ENCODE measurements at places on chromosomes 1 and 21.
A peak's percentile ranks its signal among the peaks of the same experiment; 100 is the strongest.

- DNase-seq = no peak
Observed at GRCh38 chr1:77553568-77554291, 128.7 kb downstream of the ZZZ3 start.

DNA sequence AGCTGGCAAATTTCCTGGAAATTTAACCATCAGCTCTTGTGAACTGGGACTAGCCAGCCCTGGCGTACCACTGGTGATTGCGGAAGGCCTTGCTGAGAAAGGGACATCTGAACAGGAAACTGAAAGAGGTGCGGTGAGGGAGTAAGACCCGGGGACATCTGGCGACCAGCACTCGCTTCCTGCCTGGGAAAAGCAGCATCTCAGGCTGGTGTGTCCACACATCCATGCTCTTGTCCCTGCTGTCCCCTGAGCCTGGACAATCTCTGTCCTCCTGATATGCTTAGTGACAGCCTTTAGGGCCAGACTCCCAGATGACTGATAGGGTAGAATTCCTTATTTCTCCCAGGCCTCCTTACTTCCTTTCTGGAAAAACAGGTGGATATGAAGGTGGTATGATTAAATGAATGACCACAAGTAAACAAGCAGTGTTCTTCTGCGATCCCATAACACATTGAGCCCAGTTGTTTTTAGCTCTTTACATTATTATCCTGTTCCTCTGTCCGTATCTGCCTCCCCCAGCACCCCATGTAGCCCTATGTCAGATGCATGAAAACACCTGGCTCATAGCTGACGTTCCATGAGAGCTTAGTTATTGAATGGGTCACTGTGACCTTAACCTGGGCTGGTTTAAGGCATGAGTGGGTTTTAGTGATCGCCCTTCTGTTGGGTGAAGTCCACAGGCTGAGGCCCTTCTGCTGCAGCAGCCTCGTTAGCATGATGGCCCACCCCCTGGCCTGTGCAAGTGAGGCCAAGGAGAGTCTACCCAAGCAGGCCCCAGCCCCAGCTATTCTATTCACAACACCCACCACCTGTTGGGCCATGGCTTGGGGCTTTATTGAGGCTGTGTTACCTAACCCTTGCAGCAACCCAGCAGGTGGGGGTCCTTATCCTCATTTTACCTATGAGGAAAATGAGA is 76.1 kb upstream of the GADD45A start:
- no peak for DNase-seq

DNA sequence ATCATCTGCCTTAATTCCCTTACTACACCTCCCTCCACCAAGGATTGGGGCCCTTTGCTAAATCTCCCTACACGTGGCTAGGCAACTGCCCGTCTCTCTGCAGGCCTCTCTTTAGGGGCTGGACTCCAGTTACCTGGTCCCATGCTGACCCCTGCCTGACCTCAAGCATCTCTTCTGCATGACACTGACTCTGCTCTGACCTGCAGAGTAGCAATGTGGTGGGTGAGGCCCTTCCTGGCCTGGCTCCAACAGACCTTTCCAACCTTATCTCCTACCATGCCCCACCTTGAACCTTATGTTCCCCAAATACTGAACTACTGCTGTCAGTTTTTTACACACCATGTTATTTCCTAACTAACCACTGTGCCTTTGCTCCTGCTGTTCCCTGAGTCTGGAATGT is 45.9 kb upstream of the EPS15 start:
- no peak for DNase-seq

DNA sequence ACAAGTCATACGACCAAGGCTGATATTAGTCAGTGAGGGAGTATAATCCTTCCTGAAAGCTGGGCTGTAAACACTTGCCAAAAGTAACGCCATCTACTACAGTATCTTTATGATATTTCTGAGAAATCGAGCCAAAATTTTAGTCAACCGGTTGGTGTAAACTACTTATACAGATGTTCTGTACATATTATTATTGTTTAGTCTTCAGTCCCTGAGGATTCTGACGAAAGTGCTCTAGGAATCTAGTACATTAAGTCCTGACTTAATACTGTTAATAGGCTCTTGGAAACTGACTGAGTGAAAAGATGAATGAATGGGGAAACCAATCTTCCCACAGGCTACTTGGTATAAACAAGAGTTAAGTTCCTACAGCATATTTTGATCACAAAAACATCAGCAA is 274.3 kb downstream of the USP25 start:
- no peak for DNase-seq

GRCh38 chr1:101178341-101178687 is 58.5 kb upstream of the S1PR1 start:
- DNase-seq = no peak

DNA sequence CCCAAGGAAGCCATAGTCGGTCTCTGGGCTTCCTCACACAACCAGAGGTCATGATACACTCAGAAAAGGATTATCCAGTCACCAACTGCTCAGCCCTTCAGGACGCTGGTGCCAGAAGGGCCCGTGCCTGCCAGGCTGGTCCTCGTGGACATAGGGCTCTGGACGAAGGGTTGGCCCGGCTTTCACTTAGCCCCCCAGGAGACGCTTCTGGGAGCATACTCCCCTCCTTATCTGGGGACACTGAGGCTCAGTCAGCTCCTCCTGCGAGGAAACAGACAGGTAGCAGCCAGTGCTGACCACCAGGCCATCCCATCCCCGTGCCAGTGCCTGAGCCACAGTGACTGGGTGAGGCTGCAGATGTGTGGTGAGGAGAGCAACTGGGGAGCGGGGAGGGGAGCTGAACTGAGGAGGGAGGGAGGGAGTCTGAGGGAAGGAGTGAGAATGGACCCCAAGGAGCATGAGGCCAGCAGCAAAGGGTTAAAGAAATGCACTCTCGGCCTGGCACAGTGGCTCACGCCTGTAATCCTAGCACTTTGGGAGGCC is 17.9 kb upstream of the LAPTM5 start:
- DNase-seq = no peak

- no peak for DNase-seq
Observed at GRCh38 chr1:31670593-31670964, 25.9 kb upstream of the PEF1 start.

- DNase-seq = no peak
Observed at GRCh38 chr1:15709226-15709625, 25.1 kb downstream of the PLEKHM2 start.

DNA sequence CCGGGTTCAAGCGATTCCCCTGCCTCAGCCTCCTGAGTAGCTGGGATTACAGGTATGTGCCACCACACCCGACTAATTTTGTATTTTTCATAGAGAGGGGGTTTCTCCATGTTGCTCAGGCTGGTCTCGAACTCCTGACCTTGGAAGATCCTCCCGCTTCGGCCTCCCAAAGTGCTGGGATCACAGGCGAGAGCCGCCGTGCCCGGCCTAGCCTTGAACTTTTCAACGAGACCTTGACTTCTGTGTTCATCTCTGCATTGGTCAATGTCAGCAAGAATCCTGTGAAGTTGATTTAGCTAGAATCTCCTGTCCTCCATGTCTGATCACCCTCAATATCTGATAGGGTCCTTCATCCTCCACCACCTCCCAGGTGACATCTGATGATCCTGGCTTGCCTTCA is 11.4 kb upstream of the CNR2 start:
- no peak for DNase-seq

DNA sequence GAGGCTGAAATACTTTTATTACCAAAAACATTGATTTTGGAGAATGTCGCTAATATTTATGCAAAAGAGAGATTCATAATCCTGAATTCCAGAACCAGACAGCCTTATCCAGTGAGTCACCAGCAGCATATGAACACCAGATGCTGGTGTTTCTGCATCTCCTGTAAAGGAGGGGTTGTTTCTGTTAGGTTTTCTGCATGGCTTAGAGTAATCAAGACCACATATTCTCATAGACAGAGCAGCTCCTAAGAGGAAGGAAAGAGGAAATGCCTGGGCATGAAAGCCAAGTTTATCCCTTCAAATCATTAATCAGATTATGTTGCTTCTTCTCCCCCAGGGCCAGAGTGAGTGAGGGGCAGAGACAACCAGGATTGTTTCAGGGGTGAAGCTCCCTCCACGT is 86.2 kb downstream of the NGF start:
- DNase-seq = no peak

- DNase-seq = no peak
Observed at GRCh38 chr1:85146972-85147359, 53.9 kb downstream of the SYDE2 start.

DNA sequence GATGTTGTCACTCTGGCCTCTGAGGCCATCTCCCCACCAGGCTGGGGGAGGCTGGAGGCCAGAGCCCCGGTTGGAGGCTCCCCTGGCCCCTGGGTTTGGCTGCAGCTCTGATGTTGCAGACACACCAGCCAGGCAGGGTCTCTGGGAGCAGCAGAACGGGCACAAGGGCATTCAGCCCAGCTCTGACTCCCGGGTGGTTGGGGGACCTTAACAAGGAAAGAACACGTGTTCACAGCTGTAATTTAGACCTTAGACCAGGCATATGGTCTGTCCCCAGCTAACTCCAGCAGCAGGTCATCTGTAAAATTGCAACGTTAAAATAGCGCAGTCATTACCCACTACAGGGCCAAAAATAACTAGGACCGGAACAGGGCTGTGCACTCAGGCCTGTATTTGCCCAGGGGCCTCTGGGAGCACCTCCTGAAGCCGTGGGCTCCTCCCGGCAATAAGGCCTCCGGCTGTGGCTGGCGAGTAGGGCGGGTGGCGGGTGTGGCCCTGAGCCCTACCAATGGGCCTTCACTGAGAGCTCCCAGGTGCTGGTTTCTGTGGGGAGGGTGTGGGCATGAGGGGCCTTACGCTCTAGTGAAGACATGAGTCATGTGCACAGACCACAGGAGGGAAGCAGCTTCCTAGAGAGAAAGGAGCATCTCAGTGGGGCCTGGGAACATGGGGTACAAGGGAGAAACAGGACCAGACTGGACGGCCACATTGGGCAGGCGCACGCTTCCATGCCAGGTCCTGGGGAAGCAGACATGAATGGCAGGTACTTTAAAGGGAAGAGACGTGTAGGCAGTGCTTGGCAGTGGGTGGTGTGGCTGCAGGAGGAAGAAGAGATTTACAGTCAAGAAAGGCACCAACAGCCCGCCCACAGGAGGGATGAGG is 6.1 kb downstream of the LDLRAP1 start:
- no peak for DNase-seq

GRCh38 chr21:44982558-44983250 is 42.9 kb downstream of the SLX9 start:
- DNase-seq = no peak

GRCh38 chr1:153343811-153344717 is 4.6 kb downstream of the PGLYRP4 start:
- no peak for DNase-seq

GRCh38 chr21:45294509-45295291 is 7.0 kb upstream of the POFUT2 start:
- peak; percentile 82 for DNase-seq

- DNase-seq = no peak
Observed at GRCh38 chr1:222976453-222976852, 161.6 kb downstream of the DISP1 start.

DNA sequence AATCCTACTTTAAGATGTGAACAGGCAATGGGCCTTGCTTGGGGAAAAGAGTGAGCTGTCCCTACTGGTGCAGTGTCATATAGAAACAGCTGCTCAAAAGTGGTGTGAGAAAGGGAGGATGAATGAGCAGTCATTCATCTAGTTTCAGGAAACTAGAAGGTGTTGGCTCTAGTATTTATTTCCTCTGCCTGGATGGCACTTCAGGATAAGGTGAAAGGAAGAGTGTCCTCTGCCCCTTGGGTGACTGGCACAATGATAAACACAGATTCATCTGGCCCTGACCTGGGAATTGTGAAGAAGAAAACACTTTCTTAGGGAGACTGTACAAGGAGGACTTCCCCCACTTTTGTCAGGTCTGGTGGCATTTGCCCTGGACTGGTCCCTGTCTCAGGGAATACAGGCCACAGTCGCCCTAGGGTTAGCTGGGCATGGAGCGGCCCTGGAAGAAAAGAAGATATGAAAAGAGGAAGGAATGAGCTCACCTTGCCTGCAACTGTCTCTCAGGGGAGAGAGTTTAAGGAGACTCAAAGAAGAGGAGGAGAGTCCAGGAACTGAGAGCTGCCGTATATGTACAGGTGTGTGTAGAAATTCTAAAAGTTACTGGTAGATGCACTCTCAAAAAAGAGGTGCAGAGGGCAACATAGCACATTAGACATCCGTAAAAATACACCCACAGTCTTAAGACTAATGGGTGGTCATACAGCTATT is 13.8 kb upstream of the NMNAT2 start:
- DNase-seq = no peak

DNA sequence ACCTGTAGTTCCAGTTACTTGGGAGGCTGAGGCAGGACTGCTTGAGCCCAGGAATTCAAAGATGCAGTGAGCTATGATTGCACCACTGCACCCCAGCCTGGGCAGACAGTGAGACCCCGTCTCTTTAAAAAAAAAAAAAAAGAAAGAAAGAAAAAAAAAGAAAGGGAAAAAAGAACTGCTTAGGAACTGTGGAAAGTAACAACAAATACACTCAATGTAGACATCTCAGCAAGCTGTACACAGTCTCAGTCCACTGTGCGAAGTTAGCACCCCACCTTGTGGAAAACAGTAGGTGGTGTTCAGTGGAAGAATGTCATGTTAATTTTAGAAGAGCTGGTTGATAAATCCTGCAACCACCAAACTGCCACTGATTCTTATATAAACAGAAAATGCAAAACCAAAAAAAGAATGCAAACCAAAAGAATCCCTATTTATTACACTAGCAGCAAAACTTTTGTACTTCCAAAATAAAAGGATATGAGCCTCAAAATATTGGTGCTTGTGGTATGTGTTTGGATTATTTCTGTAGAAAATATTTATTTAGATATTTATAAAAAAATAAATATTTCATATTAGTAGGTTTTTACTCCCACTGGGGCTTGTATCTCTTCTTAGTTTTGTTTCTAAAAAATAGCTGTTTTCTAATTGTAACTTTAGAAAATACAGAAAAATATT is 31.1 kb downstream of the ALG14 start:
- peak; percentile 49 for DNase-seq

Data from T1000 (cell line).